ENCODE measurements at places on chromosomes 11 and 22.

- DNase-seq: no peak
These were observed 62.7 kb downstream of the MICAL2 start for GRCh38 chr11:12173111-12173510.

DNA sequence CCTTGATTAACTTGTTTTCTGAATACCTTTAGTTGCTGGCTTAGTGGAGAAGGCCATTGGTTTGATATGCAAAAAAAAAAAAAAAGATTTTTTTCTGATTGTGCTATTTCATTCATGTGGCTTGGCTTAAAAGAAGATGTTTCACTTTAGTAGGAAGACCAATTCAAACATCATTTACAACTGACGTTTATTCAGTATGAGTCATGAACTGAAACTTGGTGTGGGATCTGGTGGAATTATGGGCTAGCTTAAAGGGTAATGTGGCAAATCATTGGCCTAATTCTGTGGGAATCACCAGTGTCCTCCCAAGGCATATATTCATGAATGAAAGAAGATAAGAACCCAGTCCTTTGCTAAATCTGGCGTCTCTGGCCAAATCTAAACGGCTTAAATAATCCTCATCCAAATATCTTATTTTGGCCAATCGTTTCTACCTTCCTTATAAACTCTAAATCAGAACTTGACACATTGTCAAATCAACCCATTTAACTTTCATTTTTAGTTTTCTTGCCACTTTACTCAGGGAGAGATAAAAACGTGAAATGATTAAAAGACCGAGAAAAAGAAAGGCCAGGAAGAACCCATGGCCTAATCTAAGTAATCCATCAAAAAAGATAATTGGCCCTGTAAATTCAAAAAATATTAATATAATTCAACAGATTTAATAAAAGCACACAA lies 77.0 kb downstream of the DDIAS start:
- no peak for DNase-seq

DNA sequence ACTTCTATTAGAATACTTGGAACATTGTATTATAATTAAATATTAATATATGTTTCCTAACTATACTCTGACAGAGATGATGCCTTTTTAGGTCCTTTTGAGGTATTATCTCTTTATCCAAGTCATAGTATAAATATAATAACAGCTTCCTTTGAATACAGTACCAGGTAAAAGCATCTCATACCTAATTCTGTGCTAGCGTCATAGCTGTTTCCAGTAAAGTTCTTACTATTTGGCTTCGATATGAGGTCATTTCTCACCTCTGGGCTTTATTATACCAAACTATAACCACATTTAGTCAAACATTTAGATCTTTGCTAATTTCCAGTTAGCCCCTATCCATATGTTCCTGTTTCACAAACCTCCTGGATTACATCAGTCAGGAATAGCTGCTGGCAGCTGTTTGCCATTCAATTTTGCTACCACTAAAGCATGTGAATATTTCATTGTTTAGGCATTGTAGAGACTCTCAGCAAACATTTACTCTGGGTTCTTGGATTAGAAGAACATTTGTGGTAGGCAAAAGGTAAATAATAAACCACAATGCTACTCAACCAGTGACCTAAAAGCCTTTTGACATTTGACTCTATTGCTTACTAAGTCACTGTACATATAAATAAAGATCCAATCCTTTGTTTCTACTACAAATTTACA lies 255.1 kb downstream of the TTC28 start:
- DNase-seq: no peak

DNA sequence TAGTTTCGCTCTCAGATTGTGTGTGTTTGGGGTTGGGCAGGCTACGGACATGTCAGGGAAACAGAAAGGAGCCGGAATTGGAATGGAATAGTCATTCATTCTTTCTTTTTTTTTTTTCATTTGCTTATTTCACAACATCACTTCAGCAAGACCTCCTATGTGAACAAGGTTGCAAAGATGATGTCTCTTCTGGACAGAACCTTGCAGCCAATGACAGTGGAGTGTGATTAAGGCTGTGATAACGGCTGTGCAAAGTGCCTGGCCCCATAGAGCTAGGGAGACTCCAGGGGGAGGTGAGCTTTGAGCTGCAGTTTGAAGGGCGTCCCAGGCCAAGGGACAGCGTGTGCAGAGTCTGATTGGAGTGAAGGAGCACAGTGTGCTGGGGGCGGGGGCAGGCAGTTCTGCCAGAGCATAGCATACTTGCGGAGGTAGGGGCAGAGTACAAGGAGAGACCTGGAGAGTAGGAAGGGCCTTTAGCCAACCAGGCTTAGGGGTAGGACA lies 3.4 kb downstream of the TIGD3 start:
- DNase-seq: no peak

GRCh38 chr11:70650075-70650909 lies 252.0 kb downstream of the CTTN start:
- DNase-seq: no peak

- no peak for DNase-seq
These were observed 53.2 kb upstream of the SHANK2 start for GRCh38 chr11:71305451-71306125.

DNA sequence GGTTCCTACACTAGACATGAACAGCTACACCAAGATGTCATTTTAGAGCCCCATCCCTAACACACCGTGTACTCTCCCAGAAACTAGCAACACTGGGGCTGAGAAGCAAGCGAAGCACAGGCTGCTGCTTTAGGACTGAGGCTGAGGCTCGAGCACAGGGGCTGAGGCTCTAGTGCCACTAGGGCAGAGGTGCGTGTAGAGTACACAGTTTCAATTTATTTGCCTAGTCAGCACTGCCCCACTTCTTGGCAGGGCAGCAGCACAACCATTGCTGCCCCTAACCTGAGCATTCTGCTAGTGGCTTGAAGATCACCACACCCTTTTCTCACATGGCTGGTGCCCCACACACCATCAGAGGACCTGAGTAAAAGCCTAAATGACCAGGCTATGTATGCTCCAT lies 713.2 kb downstream of the LRRC4C start:
- DNase-seq: no peak

DNA sequence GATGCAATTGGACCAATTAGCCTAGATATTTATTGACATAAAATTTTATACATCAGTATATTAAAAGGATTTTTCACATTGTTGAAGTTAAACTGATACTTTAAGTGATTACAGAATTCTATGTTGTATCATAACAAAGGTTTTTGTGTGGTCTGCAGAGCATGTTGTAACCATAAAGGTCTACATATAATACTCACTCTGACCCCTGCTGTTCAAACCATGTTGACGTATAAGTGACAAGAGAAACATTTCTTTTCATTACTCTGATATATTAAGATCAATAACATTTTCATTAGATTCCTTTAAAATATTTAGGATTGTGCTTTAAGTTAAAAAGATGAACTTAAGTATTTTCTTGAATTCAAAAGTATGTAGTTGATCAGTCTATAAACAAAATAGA lies 63.9 kb downstream of the GAS2 start:
- DNase-seq: no peak

DNA sequence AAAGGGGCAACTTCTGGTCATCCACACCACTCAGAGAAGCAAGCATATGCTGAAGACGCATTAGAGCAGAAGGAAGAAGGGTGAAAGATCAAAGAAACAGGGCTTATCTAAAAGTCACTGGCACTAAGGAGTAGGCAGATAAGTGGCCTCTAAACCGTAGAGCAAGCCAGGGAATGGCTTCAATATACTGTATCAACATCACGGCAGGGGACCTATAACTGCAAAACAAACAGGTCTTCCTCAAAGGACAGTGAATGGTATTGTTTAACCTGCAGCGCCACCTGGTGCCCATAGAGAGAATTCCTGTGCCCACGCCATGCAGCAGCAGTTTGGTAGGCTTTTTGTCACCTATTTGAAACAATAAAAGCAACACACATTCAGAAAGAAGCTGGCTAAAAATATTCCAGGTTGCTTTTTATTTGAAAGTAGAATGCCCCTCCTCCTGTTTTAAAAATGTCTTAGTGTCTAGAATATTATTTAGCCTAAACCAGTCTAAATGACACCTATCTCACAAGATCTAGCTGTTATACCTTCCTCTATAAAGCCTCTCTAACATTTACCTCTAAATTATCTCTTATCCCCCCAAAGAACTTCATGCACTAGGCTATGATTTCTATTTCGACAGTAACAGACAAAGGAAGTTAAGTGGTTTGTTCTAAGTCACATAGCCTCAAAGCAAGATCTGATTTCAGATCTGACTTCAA lies 21.8 kb downstream of the SNX19 start:
- DNase-seq: peak; percentile 16

GRCh38 chr11:122727101-122727929 lies 71.8 kb downstream of the UBASH3B start:
- peak; percentile 29 for DNase-seq

- no peak for DNase-seq
These were observed 40.6 kb upstream of the RCN1 start for GRCh38 chr11:32050264-32050663.

GRCh38 chr11:126697936-126698335 lies 302.6 kb downstream of the KIRREL3 start:
- no peak for DNase-seq

Measured in stimulated activated CD8-positive, alpha-beta memory T cell treated with anti-CD3 and anti-CD28 coated beads, Interleukin-7, amount 100 ng/mL, for 4 hours (primary cell).